ENCODE measurements at places on chromosomes 11 and 22. TPM values are rescaled to one million over a fixed set of nuclear protein-coding genes. Genes with fewer than 3 reads are reported as not detected.

DNA sequence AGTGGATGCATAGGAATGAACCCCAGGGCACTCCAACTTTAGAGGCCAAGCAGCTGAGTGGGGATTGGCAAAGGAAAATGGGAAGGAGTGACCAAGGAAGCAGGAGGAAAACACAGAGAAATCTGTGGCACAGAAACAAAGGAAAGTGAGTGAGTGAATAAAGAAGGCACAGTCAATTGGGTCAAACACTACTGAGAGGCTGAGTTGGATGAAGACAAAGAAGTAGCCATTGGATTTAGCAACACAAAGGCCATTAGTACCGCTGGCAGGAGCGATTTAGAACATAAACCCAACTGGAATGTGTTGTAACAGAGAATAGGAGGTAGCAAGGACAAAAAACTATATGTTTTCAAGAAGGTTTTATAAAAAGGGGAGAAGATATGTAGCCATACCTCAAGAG lies 6.6 kb upstream of the NXPE1 start:
- no peak for DNase-seq

DNA sequence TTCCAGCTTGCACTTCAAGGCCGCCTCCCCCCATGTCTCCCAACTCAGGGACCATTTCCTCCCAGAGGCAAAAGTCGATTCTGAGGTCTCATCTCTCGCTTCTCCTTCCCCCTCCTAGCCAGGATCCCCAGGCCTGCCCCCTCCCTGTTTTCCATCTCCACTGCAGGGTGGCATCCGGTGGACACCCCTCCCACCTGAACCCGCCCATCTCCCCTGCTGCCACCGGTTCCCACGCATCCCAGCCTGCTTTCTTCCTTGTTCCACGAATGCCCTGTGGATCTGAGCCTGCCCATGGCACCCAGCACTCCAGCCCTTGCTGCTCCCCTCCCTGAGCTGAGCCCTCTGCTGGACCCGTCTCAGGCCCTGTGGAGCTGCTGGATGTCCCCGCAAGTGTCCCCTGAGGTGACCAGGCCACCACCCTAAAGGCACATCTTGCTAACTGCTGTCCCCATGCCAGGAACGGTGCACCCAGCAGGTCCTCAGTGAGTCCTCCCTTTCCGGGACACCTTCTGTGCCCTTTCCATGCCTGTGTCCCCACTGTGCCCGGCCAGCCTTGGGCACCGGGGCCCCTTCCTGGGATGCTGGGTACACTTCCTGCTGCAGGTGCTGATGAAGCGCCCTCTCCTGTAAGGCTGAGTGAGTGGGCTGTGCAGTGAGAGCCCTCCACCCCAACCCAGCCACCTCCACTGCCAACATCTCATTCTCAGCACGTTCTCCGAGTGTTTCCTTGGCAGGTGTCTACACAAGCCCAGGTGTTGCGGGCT lies 936 bp downstream of the IL17REL start:
- no peak for DNase-seq

DNA sequence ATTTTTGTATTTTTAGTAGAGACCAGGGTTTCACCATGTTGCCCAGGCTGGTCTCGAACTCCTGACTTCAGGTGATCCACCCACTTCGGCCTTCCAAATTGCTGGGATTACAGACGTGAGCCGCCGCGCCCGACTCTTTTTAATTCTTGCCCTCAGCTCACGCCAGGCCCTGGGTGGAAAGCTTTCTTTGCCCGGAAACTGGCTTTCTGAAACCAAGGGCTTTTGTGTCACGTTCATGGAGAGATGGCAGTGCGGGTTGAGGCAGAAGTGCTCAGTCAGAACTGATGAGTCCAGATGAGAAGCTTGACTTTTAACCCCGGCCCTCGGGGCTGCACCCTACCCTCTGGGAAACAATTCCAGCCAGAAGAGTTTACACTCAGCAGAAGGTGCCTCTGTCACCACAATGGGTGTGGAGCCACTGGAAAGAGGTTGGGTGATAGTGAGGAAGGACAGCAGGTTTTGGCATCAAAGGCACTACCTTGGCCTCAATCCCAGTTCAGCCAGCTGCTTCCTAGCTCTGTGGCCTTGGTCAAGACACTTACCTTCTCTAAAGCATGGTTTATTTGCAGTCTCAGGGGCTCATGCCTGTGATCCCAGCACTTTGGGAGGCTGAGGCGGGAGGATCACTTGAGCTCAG lies 890 bp upstream of the ARFGAP3 start:
- DNase-seq = no peak

Gene F2
- not detected for total RNA-seq

Gene FAM180B
- not detected for total RNA-seq

Gene C11orf91
- total RNA-seq = not detected

Measured in esophagus squamous epithelium (tissue), 5 donors.